ENCODE measurements at places on chromosomes 1 and 21.

- DNase-seq, result no peak
Observed at GRCh38 chr1:181021159-181021558, 1.5 kb downstream of the STX6 start.

- DNase-seq, result no peak
Observed at GRCh38 chr1:152959801-152960451, 10.5 kb upstream of the SPRR4 start.

GRCh38 chr1:166185526-166185925 lies 18.7 kb upstream of the FAM78B start:
- no peak for DNase-seq

GRCh38 chr1:34371829-34372532 lies 195.3 kb downstream of the C1orf94 start:
- no peak for DNase-seq
